ENCODE measurements at places on chromosomes 7 and 10.

- DNase-seq: no peak
Observed at GRCh38 chr10:88680958-88681357, 16.7 kb downstream of the LIPF start.

DNA sequence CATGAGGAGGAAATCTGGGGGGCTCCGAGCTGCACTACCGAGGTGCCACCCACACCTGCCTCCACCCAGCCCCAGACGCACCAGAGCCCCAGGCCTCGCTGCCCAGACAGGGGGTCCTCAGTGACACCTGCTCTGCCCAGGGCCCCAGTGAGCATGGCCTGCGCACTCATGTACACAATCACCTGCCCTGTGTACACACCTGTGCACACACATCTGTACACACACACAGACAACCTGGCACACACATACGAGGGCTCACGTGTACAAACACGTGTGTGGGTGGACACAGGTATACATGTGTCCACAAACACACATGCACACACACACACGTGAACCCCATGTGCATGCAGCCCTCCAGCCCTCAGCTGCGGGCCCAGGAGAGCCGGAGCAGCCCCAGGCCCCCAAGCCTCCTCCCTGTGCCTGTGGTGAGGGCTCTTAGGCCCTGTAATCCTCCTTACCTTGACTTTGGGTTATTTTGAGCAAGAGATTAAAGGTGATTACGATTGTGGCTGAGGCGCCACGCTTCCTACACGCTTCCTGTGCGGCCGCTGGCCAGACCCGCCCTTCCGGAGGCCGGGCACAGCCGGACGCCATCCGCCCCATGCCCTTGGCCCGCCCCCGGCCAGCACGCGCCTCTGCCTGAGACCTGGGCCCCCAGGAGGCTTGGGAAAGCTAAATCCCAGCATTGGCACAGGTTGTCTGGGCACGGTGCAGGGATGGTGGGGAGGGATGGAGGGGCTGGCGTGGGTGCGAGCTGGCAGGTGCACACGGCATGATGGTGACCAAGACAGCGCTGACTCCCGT is 71.9 kb downstream of the ELFN1 start:
- DNase-seq: no peak

- no peak for DNase-seq
Observed at GRCh38 chr7:119413314-119413805, 859.6 kb upstream of the KCND2 start.

DNA sequence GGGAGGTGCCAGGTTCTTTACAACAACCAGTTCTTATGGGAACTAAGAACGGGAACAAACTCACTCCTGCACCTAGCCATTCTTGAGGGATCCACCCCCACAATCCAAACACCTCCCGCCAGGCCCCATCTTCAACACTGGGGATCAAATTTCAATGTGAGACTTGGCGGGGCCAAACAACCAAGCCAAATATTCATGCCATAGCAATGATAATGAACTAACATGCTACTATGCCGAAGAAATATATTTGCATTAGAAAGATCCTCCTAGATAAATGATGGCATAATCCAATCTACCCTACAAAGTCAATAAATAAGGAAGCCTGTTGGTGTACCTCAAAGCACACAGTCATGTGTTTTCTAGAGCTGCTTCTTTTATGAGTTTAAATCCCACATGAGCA is 57.6 kb downstream of the CCDC71L start:
- DNase-seq: no peak
